Suppressor macrophage (primary cell): ENCODE measurements at places on chromosomes 5 and 9.

GRCh38 chr5:181204826-181205760, at the start of gene TRIM7:
Gene TRIM7, minus strand, starts transcription at chr5:181205196. Its CDS starts 86 bp downstream, at chr5:181205110.
- peak; percentile 50 for DNase-seq

- no peak for DNase-seq
Observed at GRCh38 chr5:153088538-153088937, 401.9 kb upstream of the GRIA1 start.

DNA sequence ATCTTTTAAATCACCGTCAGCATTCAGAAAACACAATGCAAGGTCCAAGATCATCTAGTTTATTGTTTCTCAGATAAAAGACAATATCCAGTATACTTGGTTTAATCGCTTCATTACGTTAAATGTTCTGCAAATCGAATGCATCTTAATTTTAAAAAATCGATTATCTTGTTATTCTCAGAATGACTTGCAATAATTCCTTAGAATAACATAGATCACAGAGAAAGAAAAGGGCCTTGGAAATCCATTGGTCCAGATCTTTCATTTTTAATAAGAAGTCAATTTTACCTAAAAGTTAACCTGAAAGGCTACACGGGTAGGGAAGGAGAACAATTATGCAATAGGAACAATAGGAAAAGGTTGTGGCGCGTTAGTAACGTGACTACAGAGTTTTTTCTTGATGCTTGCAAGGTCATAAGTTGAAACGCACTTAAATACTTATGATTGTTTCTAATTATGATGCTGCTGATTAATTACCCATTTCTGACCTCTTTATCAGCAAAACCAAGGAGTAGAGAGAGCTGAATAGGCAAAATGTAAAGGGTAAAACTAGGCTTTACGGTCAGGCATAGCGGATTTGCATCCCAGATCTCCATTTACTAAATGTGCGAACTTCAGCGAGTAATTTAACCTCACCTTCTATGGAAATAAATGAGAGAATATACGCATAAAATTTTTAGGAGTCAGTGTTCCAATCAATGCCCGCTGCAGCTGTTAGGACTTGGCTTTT, 769 bp upstream of the LYRM7 start:
- DNase-seq, result peak; percentile 9

GRCh38 chr5:154162539-154163151, 27.9 kb upstream of the GALNT10 start:
- DNase-seq, result no peak

- DNase-seq, result peak; percentile 60
Observed at GRCh38 chr9:133048595-133048994, 13.2 kb upstream of the CEL start.

DNA sequence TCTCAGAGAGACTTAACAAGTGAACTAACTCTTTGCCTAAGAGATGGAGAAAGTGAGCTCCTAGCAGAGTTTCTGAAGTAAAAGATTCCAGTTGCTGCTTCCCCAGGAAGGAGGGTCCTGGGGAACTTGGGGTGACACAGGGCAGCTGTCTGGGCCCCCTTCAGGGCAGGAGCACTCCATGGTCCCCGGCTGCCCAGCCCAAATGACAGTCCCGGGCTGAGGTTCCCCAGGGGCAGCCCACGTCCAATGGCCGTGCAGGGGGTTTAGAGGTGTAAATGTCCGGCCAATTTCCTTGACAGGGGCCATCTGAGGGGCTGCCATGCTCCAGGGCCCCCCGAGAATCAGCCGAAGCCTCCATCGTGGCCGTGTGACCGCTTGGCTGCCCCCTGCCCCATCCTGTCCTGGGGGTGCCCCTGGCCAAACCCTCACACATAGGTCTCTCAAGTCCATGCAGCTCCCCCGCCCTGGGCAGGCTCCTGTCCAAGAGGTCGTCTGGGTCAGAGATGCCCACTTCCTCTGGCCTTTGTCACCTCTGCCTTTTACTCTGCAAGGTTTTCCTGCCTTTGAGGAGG, 5.5 kb upstream of the PPP1R26 start:
- DNase-seq, result no peak

GRCh38 chr5:126377424-126377823, 45.8 kb upstream of the GRAMD2B start:
- no peak for DNase-seq

DNA sequence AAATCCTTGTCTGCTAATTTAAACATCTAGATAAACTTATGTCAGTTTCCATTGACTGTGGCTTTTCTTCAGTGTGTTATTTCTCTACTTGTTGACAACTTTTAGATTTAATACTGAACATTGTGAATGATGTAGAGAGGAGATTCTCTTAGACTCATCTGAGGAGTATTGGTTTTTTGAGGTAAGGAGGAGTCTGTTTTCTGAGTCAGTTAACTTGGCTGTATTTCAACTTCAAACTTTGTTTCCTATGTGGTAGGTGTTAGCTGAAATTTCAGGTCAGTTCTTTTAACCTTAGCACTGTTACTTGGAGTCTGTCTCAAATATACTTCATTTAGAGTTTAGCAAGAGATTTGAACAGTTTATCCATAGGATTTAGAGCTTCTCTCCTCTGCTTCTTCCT, 67.9 kb downstream of the XRCC4 start:
- DNase-seq, result no peak

DNA sequence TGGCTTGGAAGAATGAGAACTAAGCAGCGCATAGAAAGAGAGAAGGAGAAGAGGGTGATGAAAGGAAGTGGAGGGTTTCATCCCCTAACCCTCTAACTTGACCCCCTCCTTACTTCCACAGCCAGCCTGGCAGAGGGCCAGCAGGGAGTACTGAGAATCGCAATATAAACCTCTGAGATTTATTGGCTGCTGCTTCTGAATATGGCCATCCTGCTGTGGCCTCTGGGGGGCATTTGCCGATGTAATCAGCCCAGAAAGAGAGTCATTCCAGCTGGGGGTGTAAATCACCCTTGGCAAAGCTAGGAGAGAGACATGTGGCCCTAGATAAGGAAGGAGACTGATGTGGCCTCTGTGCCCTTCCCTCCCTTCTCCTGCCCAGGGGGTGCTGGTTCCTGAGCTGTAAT, 960 bp upstream of the GFRA3 start:
- DNase-seq, result no peak

GRCh38 chr9:3125602-3126405, 281.9 kb upstream of the PUM3 start:
- DNase-seq, result peak; percentile 39

DNA sequence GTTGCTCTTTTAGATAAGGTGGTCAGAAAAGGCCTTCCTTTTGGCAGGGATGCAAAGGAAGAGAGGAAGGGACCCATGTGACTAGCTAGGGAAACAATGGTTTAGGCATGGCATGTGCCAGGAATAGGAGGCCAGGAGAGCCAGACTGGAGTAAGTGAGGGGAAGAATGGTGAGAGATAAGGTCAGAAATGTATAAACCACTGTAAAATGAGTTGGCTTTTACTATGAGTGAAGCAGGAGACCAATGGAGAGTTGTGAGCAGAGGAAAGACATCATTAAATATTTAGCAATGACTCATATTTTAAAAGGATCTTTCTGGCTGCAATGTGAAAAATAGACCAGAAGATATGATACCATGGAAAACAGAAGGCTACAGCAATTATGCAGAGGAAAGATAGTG, 50.9 kb downstream of the AP3B1 start:
- DNase-seq, result no peak

- DNase-seq, result peak; percentile 4
Observed at GRCh38 chr5:106269252-106269843, 1401.4 kb downstream of the EFNA5 start.

DNA sequence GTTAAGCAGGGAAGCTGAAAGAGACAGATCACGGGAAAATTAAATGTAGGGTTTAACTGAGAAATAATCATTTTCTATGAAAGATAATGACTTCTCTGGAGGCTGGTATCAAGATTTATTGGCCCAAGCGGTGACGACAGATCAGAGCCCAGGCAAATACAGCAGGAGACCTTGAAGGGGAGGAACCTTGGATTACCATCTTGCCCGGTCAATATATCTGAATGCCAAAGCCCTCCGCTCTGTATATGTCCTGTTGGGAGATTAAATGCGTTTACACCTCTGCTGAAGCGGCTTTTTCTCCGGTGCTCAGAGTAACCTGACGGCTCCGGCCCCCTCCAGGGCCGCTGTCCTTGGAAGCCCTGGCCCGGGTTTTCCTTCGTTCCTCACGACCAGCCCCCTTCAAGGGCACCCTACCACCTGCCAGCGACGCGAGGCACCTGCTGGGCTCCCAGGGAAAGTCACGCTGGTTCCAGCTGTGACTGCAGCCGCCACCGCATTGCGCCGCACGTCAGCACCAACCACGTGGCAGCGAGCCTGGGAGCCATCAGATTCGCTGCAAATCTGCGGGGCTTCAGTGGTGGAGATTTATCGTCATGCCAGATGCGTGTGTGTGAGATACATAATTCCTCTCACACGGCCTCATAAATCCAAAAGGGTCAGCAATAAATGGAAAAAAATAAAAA, 4.4 kb upstream of the QSOX2 start:
- no peak for DNase-seq

DNA sequence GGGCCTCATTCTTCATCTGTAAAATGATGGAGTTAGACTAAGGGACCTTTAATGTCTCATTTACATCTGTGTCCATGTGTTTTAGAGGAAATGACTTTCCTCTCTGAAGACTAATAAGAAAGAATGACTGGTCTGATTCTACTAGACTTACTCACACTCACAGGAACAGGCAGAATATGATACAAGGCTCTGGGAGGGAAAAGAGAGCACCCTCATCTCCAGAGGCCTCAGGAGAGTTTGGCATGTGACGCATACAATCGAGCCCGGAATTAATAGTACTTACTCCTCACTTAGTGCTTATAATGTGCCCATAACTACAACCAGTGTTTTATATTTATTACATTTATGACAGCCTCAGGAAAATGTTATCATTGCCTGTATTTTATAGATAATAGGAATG, 608.7 kb downstream of the KCTD16 start:
- DNase-seq, result no peak

DNA sequence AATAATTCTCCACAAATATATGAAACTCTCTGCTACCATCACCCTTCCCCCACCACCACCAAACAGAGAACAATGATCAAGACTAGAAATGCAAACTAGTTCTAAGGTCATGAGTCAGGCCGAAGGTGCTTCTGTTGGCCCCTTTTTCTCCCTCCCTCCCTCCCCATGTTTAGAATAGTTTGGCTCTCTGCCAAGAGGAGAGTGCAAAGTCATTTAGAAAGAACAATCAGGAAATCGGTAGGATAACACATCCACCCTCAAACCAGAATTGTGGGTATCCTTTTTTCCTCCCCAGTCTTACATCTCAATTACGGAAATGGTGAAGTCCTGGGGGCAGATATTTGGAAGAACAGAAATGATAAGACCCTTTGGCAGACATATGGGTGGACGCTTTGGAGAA, 170.1 kb downstream of the SLF1 start:
- no peak for DNase-seq

GRCh38 chr9:91689006-91689405, 261.0 kb downstream of the ROR2 start:
- no peak for DNase-seq

DNA sequence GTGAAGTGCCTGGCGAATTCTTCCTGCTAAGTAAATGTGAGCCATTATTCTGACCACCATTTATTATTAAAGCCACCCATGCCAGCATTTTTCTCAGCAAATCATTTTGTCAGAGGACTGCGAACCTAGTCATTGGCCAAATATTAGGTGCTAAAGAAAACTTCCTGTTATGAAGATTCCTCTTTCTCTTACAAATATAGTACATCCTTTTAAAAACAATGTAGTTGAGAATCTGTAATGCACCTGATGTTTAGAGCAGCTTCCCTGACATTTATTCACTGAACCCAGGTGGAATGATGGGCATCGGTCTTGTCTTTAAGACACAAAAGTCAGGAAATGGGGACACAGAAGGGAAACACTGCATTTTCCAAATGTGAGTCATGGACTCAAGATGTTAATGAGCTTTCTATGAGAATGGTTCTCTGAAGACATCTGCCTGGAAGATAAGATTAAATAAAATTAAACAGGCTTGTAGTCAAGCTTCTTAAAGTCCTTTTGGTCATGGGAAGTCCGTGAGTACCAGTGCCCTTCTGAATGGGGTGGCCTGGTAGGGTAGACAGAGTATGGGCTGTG, 290.6 kb downstream of the FBXL7 start:
- DNase-seq, result no peak

DNA sequence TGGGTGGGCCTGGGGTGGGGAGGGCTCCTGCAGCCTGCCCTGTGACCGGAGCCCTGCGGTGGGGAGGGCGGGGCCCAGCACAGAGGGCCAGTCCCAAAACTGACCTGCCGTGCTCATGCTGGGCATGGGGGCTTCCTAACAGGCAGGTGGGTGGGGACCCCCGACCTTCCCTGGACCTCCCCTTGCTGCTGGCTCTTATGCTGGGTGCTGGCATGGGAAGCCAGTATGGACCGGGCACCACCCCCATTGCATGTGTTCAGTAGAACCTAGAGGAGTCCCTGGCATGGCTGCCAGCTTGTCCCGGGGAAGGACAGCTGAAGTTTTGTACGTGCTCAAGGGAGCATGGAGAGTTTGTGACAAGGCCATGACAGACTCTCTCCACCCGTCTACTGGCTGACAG, 37.1 kb downstream of the WNK2 start:
- DNase-seq, result no peak

GRCh38 chr9:86792136-86792535, 155.2 kb downstream of the GAS1 start:
- no peak for DNase-seq

DNA sequence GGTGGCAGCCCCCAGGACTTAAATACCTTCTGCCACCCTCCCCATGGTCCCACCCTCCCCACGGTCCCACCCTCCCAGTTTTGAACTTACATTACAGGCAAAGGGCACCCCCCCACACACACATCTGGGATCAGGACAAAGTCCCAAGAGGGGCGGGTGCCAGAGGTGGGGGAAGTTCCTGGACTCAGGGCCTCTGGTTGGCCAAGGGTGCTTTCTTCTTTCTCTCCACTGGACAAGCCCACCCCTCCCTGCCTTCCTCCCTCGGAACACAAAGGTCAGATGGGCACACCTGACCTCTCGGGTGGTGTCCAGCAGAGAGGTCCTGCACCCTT, 19.1 kb upstream of the RALGDS start:
- peak; percentile 19 for DNase-seq
